ENCODE measurements at places on chromosomes 4 and X.

DNA sequence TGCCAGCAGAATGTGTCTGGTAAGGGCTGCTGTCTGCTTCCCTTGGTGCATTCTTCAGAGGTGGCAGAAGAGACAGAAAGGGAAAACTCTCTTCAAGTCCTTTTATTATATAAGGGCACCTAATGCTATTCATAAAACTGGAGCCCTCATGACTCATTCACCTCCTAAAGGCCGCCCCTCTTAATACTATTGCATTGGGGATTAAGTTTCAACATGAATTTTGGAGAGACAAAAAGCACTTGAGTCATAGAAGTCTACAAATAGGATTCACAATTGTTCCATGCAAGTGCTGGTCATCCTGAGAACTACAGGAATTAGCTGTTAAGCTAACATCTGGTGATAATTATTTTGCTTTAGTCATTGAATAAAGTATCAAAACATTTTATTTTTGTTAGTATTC lies 349.5 kb downstream of the HS3ST1 start:
- ATAC-seq = no peak

GRCh38 chrX:104173841-104174240 lies 7.6 kb downstream of the FAM199X start:
- no peak for ATAC-seq

DNA sequence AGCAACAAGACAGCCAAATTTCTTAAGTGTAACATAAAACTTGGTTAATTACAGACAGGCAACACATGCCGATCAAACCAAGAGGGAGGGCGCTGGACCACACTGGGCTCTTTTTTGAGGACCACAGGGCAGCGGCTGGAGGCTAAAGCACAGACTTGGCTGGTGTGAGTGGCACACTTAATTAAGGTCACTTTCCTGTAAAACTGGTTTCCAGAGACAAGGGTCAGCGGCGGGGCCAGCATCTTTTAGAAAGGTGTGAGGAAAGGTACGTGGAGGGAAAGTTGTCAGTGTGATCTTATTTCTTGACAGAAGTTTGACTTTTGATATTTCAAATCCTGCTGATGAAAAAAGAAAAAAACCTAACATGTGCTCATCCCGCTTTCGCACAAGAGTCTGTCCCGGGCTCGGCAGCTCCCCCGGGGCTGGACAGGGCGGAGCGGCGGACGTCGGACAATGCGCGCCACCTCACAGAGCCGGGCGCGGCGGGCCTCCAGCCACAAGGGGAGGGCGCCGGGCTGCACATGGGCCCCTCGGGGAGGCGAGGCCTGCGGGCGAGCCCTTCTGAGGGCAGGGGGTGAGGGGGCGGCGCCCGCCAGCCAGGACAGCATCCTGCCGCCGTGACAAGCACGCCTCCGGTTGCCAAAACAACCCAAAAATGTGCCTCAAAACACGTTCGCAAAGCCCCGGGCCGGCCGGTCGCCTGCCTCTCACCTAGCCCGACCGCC lies 660 bp upstream of the HSPA4L start:
- ATAC-seq = peak; percentile 44

DNA sequence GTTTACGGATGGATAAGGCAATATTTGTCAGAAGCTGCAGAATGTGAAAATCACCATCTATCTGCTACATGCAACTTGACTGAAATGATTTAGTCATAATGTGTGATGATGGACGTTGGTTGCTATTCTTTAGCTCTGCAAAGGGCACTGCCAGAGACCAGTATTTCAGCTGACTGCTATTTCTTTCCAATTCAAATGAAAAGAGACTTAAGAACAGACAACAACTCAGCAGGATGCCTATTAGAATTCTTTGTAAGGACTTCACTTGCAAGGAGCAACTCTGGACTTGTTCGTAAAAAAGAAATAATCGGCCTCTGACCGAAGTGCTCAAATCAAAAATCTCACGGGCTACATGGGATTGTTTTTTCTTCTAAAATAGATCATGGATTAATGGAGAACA lies 262.7 kb downstream of the DHX15 start:
- ATAC-seq = no peak

DNA sequence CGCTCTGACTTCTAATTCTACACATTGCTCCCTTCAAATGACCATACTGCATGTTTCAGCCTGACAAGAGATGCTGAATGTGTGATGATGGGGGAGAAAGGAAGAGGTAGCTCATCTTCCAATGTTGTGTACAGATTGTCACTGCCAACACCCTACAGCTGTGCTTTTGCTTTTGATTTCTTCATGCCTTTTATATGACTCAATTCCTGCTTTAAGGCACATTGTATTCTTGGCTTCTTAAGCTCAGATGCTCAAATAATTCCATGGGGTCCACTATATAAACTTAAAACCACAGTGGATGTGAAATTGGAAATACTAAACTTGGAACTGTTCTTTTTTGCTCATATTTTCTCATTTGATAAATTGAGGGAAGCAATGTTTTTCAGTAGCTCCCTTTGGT lies 183.2 kb upstream of the WDFY3 start:
- ATAC-seq = no peak

DNA sequence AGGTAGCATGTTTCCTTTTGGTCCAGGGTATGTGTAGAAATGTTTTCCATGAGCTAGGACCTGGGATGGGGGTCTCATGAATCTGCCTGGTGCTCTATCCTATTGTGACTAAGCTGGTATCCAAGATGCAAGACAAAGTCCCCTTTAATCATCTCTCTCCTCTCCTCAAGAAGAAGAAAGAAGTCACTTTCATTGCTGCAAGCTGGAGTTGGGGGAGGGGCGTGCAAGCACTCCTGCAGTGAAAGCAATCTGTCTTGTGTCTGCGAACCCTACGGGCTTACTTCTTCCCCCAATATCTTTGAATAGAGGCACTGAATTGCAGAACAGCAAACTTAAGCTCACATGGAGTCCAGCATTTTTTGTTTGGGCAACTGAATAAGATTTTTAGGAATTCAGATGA lies 27.2 kb upstream of the GRPR start:
- ATAC-seq = no peak

DNA sequence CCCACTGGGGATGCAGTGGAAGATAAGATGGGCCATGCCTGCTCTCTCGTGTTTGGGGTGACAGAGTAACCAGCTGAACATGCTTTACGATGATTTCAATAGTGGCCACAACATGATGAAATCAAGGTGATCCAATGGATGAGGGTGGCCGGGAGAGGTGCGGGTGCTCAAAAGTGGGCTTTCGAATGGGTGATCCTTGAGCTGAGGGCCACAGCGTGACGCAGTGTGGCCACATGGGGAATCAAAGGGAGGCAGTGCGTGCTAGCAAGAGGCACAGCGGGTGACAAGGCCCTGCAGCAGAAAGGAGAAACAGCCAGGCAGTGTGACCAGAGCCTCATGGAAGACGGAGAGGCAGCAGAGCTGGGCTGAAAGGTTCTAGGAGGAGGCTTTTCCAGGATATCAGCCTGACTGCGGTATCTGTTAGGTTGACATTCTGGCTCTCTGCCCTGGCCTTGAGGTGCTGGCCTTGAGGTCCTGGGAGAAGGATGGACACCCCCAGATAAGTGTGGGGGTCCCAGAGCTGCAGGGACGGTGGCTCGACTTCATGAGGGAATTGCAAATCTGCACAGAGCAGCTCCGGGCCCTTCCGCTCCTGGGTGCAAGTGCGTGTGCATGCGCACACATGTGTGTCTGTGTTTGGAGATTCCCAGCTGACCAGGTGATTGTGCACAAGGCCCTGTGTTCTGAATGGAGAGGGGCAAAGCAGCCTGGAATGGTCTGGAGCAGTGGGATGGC lies 38.0 kb upstream of the GPR78 start:
- no peak for ATAC-seq

DNA sequence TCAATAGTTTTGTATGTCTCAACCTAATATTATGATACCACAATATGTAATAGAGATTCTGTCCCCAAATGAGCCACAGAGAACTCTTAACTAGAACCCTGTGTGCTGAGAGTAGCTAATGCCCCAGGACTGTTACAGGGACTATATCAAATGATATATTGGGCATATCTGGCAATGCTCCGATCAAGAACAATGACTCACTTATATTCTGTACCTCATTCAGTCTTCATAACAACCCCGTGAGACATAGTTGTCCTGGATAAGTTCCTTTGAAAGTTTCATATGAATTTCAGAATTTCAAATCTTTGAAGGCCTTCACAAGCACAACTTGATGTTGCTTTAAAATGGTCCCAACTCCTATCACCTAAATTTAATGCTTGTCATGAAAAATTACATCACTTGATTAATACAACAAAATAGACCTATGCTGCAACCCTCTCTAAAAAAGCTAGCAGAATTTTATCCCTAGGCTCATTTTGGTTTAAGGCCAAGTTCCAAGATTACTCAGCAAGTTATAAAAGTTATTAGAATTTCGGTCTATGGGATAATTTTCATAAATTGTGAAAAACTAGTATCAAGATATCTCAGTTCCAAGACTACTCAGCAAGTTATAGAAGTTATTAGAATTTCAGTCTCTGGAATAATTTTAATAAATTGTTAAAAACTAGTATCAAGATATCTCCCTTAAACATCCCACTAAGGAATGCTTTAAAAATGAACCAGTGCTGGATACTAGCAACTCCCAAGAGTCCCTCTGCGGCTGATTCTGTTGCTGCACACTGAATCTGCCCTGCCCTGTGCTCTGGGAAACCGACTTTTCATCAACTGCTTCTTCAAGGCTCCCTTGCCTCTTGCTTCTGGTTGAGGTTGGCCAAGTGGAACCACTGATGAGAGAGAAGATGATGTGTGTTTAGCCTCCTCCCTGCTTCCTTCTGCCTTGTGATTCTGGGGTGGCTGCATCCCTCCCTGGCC lies 6.0 kb upstream of the ANXA3 start:
- no peak for ATAC-seq

- peak; percentile 3 for ATAC-seq
Measured at GRCh38 chr4:8000721-8001491, 61.2 kb upstream of the AFAP1 start.

DNA sequence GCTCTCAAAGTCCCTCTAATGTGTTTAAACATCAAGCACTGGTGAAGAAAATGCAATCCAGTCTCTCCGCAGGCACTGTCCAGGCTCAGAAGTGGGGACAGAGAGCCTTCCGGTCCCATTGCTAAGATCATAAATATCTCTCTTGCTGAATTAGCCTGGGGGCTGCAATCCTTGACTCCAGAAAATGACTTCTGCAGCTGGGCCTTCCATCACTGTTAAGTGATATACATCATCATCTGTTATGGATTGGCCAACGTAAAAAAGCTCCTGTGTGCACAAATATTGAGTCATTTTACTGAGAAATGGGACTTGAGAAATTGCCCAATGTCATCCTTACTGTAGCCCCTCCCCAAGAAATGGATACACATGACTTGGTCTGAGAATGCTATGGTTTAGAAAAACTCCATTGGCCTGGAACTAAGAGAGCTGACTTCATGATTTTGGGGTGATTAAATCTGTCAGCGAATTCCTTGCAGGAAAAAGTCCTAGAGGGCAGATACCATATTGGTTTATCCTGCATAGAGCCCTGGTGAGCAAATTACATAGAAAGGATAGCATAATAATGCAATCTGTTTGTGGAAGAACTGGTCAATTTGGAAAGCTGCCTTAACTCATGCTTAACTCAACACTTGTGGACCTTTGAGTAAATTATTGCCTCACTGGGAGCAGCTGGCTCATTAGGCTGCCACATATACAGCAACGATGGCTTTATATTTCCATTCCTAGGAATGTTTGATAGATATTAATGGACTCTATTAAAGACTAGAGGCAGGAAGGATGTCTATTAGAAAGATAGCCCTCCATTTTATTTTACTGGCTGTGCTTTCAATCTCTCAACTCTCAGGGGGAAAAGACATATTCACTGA lies 346.1 kb downstream of the GBA3 start:
- no peak for ATAC-seq

DNA sequence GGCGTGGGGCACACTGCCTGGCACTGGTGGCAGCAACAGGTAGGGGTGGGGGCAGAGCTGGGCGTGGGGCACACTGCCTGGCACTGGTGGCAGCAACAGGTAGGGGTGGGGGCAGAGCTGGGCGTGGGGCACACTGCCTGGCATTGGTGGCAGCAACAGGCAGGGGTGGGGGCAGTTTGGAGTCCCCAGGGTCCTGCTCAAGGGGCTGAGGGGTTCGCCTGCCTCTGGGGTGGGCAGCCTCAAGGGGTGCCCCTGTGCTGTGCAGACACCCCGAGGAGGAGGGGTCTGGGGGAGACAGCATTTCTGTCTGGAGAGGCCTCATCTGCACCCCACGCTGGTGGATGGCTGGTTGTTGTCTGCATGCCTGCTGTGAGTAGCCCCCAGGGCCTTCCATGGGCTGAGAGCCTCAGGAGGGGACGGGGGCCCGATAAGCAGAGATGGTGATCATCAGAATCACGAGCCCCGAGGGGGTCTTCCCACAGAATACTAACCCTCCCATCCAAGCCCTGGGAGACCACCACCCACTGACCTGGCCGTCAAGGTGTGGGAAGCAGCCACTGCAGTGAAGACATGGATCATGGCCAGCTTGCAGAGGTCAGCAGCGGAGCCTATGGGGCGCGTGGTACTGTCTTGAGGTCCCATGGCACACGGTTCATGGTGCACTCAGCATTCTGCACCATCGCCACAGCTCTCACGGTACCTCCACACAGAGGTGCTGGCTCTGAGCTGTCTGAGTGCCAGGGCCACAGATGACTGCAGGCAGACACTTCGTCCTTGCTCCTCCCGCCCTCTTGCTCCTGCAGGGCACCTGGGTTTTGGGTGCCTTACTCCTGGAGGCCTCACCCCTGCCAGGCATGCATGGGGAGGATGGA lies 21.5 kb downstream of the NAT8L start:
- peak; percentile 9 for ATAC-seq

- ATAC-seq = no peak
Measured at GRCh38 chrX:120768681-120769080, 107.0 kb downstream of the CT47B1 start.

- ATAC-seq = no peak
Measured at GRCh38 chr4:8278009-8278395, 8.4 kb downstream of the HTRA3 start.

GRCh38 chrX:87517571-87518141 lies at the start of gene KLHL4:
Gene KLHL4, plus strand, starts transcription at chrX:87517802. Its CDS starts 92 bp downstream, at chrX:87517894.
- no peak for ATAC-seq

DNA sequence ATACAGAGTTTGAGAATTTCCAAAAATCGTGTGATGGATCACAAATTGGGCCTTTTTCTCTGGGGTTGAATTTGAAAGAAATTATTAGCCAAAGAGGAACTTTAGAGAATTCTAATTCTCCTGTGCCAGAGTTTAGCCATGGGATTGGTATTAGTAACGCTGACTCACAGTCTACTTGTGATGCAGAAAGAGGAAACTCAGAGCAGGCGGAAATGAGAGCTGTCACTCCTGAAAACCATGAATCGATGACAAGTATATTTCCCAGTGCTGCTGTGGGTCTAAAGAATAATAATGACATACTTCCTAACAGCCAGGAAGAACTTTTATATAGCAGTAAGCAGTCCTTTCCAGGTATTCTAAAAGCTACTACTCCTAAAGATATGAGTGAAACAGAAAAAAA lies 64.9 kb downstream of the N4BP2 start:
- ATAC-seq = no peak

- no peak for ATAC-seq
Measured at GRCh38 chrX:116172976-116173375, 2.4 kb downstream of the AGTR2 start.

DNA sequence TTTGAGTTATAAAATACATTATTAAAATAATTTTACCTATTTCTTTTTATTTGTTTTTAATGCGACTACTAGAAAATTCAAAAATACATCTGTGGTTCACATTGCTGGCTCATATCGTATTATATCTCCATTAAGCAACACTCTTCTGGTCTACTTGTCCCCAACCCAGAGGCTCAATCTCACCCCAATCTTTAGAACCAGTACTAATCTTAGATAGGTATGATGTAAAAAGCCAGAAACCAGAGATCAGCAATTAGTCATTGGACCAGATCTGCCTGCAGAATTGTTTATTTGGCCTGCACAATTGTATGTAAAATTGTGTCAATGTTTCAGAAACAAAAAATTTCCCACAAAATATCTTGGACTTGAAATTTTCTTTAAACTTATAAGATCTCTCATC lies 155.5 kb upstream of the BMP3 start:
- no peak for ATAC-seq
